Left ventricle myocardium inferior (tissue), 1 donor: ENCODE measurements at places on chromosomes 7 and 10.

DNA sequence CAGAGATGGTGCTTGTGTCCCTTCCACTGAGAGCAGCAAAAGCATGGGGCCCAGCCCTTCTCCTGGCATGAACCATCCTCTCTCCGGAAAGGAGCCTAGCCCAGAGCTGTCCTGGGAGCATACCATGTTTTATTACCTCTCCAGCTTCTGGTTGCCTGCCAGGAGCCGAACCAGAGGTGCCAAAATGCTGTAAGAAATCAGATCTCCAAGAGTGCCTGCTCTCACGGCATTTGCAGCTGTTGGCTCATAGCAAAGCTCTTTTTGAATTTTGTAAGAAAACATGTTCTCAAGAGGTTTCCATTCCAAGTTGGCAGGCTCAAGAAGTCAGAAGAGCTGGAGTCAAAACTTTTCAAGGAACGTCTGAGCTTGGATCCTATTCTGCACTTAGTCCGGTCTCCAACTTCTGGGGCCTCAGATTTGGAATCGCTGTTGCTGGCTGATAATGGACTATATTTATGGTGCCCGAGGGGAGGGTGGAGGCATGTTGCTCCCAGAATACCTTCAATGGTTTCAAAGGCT, 211.7 kb upstream of the MKI67 start:
- no peak overlapping the region for H3K27ac ChIP-seq
- H3K4me3 ChIP-seq: no peak overlapping the region
- H3K27me3 ChIP-seq: peaks cover 25% of the 10 kb centered on the region
- peaks cover 5% of the 10 kb centered on the region for H3K4me1 ChIP-seq

DNA sequence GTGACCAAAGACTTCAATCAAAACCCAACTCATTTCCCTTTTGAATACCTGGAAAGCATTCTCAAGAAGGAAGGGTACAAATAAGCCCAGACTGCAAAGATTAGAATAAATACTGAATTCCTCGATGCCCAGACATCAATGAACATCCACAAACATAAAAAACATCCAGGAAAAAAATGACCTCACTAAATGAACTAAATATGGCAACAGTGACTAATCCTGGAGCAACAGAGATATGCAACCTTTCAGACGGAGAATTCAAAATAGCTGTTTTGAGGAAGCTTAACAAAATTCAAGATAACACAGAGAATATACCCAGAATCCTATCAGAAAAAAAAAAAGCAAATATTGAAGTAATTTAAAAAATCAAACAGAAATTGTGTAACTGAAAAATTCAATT, 43.2 kb downstream of the PCLO start:
- H3K4me3 ChIP-seq: no peak overlapping the region
- no peaks in the 10 kb centered on the region for H3K36me3 ChIP-seq
- H3K27me3 ChIP-seq: no peaks in the 10 kb centered on the region
- peaks cover 4% of the 10 kb centered on the region for H3K4me1 ChIP-seq

DNA sequence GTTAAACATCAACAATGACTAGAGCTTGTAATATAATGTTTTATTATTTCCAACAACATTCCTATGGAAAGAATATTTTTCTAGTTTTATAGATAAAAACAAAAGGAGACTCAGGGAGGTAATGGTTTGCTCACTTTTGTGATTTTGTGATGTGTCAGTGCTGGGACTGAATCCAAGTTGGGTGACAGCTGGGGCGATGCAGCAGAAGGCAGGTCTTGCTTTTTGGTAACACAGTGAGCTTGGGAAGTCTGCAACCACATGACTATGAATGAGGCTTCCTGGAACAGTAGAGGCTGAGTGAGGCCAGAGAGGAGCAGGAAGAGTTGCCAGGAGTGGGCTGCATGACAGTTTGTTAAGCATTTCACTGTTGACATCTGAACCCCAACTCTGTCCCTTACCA, 4.9 kb upstream of the YKT6 start:
- no peak for DNase-seq
- no peaks in the 10 kb centered on the region for H3K36me3 ChIP-seq
- no peak overlapping the region for H3K27ac ChIP-seq
- peaks cover 39% of the 10 kb centered on the region for H3K27me3 ChIP-seq

DNA sequence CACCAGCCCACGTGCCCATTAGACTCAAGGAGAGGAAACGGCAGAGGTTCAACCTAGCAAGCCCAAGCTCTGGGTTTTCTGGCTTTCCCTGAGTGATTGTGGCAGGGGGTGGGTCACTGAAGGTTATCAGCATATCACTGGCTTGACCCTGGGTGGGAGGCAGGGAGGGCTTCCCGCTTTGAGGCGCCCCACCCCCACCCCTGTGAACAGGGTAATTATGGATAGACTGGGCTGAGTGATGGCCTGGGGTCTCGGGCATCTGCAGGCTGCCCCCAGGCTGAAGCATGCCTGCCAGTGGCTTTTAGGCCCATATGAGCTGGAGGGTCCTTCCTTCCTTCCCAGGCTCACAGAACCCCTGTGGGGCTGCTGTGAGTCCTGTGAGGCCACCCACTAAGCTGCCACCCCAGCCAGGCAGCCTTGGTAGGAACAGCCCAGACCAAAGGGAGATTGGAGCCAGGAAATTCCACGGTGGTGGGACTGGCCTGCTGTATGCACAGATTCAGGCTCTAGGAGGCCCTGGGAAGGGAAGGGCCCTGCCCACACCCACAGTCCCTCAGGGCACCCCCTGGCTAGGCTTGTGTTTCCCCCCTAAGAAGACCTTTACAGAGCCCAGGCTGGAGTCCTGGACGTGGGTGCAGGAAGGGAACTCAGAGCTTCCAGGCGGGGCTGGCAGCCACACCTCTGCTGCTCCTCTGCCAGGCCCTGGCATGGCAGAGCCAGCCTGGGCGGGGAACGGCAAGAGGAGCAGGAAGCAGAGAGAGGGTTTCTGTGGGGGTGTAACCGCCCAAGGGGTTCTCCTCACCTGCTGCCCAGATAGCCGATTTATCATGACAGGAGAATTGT, 33.1 kb downstream of the GPRIN2 start:
- H3K27ac ChIP-seq: no peak overlapping the region
- peak; percentile 19 for DNase-seq
- H3K36me3 ChIP-seq: no peaks in the 10 kb centered on the region
- H3K27me3 ChIP-seq: peaks cover 49% of the 10 kb centered on the region
- peaks cover 7% of the 10 kb centered on the region for H3K4me1 ChIP-seq
- H3K4me3 ChIP-seq: no peak overlapping the region

DNA sequence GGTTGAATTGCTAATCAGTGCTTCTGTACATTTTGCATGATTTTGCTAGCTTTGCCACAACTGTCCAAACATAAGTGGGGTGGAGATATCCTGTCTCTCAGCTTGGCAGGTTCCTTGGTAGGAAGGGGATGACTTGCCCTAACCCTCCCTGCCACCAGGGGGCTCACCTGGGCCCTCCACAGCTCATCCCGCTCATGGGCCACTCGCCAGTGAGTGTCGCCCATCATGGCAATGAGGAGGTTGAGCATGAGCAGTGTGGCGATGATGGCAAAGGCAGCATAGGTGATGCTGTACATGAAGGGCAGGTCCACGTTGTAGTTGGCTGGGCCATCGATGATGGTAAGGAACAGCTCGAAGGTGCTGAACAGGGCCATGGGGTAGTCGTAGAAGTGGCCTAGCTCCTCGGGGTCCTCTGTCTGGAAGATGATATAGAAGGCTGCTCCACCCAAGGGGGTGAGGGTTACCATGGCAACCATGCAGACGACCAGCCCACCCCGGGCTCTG, 12.2 kb downstream of the TRPV6 start:
- DNase-seq: no peak
- peaks cover 29% of the 10 kb centered on the region for H3K27me3 ChIP-seq
- no peak overlapping the region for H3K4me3 ChIP-seq
- no peaks in the 10 kb centered on the region for H3K4me1 ChIP-seq
- H3K27ac ChIP-seq: no peak overlapping the region

DNA sequence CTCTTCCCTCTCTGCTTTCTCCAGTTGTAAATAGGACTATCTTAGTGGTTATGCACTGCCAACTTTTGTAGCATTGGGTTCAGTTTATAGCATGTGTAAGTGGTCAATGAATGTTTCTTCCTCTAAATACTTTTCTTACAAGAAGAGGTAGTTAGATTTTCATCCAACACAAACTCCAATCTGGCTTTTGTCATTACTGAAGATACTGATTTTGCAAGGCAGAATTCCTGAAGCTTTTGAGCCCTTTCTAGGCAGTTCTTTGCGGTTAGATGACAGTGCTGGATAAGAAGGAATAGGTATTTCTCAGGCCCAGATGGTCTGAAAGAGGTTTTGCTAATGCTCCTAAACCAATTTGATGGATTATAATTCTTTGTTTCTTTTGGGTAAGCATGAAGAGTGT, 60.5 kb downstream of the BICC1 start:
- H3K36me3 ChIP-seq: no peaks in the 10 kb centered on the region
- no peak overlapping the region for H3K4me3 ChIP-seq
- H3K4me1 ChIP-seq: no peaks in the 10 kb centered on the region
- no peak for DNase-seq
- H3K27me3 ChIP-seq: no peaks in the 10 kb centered on the region

GRCh38 chr10:35644050-35644950, 2.2 kb upstream of the FZD8 start:
- H3K27me3 ChIP-seq: no peaks in the 10 kb centered on the region
- peaks cover 39% of the 10 kb centered on the region for H3K4me1 ChIP-seq
- H3K27ac ChIP-seq: peak overlapping the region; percentile 99
- H3K36me3 ChIP-seq: no peaks in the 10 kb centered on the region

GRCh38 chr10:92242910-92243671, 47.8 kb downstream of the CPEB3 start:
- H3K27me3 ChIP-seq: no peaks in the 10 kb centered on the region
- peak; percentile 45 for DNase-seq
- peak overlapping the region; percentile 81 for H3K4me3 ChIP-seq
- H3K27ac ChIP-seq: peak overlapping the region; percentile 92
- no peaks in the 10 kb centered on the region for H3K36me3 ChIP-seq

DNA sequence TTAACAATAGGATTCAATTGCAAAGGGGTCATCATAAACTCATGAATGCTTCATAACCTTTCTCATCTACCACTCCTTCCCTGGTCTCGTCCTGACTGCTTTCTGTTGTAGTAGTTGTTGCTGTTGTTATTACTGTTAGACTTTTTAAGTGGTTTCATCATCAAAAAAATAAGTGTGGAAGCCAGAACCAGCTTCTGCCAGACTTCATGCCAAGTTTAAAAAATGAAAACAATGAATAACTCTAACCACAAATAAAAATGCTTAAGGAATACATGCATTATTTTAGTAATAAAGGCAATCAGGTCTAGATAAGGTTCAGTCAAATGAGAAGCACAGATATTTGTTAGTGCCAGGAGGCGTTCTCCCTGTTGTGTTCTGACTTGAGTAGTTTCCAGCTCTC, 85.4 kb downstream of the PCLO start:
- no peaks in the 10 kb centered on the region for H3K27me3 ChIP-seq
- no peaks in the 10 kb centered on the region for H3K4me1 ChIP-seq
- H3K4me3 ChIP-seq: no peak overlapping the region
- no peak for DNase-seq
- H3K36me3 ChIP-seq: no peaks in the 10 kb centered on the region

DNA sequence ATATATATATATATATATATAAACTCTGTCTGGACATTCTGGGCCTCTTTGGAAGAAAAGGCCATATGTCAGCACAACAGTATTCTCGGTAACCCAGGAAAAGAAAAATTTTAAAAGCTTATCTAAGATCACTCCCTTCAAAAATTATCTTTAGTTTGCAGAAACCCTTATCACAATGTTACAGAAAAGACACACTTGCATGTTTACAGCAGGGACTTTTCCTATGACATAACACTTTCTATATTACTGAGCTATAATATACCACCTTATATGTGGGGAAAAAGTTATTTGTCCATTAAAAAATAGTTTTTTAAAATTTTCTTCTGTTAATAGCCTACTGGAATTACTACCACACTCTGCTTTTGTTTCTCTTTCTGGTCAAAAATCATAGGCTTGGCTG, 25.4 kb downstream of the ANKRD61 start:
- H3K27me3 ChIP-seq: no peaks in the 10 kb centered on the region
- H3K27ac ChIP-seq: no peak overlapping the region
- DNase-seq: no peak
- H3K4me1 ChIP-seq: peaks cover 33% of the 10 kb centered on the region

DNA sequence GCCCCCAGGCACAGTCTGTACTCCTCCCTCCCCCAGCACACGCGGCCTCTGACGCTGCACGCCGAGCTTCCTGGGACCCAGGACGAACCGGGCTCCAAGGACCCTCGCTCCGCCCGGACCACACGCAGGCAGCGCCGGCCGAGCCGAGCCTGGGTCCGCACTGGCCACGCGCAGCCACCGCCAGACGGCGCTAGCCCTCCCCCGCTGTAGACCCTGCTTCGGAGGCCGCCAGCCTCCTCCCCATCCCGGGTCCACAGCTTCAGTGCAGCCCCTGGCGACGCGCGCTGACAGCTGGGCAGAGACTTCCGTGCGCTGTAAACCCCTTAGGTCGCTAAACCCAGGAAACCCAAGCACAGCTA, 936 bp upstream of the TCERG1L start:
- H3K36me3 ChIP-seq: no peaks in the 10 kb centered on the region
- H3K27ac ChIP-seq: no peak overlapping the region
- no peak for DNase-seq
- H3K27me3 ChIP-seq: peaks cover 98% of the 10 kb centered on the region

GRCh38 chr7:151035026-151035717, 6.9 kb downstream of the ABCB8 start:
- peaks cover 40% of the 10 kb centered on the region for H3K4me1 ChIP-seq
- no peak overlapping the region for H3K4me3 ChIP-seq
- peaks cover 39% of the 10 kb centered on the region for H3K36me3 ChIP-seq
- no peaks in the 10 kb centered on the region for H3K27me3 ChIP-seq
- H3K27ac ChIP-seq: peak overlapping the region; percentile 71

DNA sequence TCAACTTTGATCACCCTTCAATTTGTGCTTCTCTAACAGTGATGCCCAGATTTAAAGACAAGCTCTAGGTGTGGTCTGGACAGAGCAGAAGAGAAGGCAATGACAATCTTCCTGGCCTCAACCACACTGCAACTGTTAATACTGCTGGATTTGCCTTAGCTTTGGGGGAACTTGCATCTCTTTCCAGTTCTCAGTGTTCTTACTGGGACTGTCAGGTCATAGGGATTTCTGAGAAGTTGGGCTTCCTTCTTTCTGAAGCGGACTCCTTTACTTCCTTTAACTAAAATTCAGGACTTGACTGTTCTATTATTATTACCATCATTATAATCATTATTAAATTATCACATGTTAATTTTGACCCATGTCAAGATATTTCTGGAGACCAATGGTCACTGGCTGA, 80.8 kb downstream of the OSBPL3 start:
- no peaks in the 10 kb centered on the region for H3K27me3 ChIP-seq
- H3K36me3 ChIP-seq: no peaks in the 10 kb centered on the region
- no peak overlapping the region for H3K27ac ChIP-seq
- H3K4me3 ChIP-seq: no peak overlapping the region

GRCh38 chr10:20892011-20892585, 5.0 kb downstream of the NEBL start:
- peak; percentile 50 for DNase-seq
- H3K27ac ChIP-seq: peak overlapping the region; percentile 91
- H3K4me1 ChIP-seq: peaks cover 15% of the 10 kb centered on the region
- H3K27me3 ChIP-seq: no peaks in the 10 kb centered on the region
- H3K36me3 ChIP-seq: peaks cover 6% of the 10 kb centered on the region

- no peak overlapping the region for H3K27ac ChIP-seq
- H3K4me3 ChIP-seq: no peak overlapping the region
- H3K27me3 ChIP-seq: no peaks in the 10 kb centered on the region
These were observed 231.9 kb upstream of the GRM3 start for GRCh38 chr7:86411814-86412213.

GRCh38 chr7:111527545-111527944, 34.7 kb downstream of the IMMP2L start:
- no peak overlapping the region for H3K27ac ChIP-seq
- no peak for DNase-seq
- no peaks in the 10 kb centered on the region for H3K36me3 ChIP-seq
- peaks cover 40% of the 10 kb centered on the region for H3K4me1 ChIP-seq

- H3K36me3 ChIP-seq: no peaks in the 10 kb centered on the region
- no peak overlapping the region for H3K4me3 ChIP-seq
- no peak for DNase-seq
- no peak overlapping the region for H3K27ac ChIP-seq
These were observed 36.4 kb upstream of the SRRM3 start for GRCh38 chr7:76165106-76165972.
